NB4 (cell line): ENCODE measurements at places on chromosomes 7 and 10.

- no peak for DNase-seq
These were observed 288.0 kb downstream of the ARL4A start for GRCh38 chr7:12975412-12975811.

GRCh38 chr7:137747359-137748031 is 99.3 kb downstream of the DGKI start:
- DNase-seq: no peak

DNA sequence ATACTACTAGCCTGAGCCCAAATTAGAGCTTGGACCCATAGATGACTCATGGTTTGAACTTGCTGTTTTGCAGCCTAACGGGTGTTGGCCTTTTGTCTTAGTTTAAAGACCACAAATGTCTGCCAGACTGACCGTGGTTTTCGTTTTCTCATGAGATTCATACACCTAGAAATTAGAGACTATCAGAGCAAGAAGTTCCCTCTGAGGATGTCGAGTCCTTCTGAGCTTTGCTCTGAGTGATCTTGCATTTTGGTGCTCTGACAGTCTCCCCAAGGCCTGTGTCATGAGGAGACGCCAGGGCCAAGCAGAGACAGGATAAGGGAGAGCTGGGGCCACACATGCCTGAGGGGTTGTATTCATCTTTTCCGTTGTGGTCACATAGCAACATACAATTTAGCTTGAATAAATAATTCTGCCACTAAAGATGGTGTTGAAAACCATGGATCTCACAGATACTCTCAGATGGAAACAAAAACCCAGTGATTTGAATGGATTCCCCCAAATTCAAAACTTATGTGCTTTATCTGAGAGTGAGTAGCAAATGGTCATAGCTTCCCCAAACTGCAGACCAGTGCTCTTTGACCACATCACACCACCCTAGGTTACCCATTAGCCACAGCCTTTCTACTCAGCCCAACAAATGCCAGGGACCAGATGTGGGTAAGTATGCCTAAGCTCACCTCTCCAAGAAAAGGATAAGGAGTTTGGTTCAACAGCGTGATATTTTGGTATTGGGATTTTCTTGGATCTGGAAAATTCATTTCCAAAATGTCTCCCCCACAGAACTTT is 762.0 kb upstream of the IGFBP3 start:
- DNase-seq: no peak

DNA sequence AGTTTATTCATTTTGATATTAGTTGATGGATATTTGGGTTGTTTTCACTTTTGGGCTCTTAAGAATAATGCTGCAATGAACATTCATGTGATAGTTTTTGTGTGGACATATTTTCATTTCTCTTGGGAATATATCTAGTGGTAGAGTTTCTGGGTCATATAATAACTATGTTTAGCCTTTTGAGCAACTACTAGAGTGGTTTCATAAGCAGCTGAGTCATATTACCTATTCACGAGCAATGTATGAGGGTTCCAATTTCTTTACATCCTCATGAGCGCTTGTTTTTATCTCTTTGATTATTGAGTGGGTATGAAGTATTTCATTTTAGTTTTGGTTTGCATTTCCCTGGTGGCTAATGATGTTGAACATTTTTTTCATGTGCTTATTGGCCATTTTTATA is 182.6 kb downstream of the PON1 start:
- no peak for DNase-seq

DNA sequence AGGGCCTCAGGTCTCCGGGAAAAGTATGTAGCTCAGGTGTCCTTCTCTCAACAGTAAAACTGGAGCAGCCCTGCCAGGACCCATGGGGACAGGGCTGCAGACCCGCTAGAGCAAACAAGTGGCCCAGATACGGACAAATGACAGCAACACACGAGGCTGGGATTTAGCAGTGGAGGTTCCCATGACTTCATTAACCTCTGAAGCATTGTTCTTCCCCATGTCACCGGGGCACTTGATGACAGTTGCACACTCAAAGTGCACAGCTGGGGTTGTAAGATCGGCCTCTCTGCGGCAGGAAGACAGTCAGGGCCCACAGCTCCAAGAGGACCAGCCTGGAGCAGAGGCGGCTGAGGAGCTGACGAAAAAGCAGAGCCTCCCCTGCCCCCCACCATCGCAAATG is 12.5 kb upstream of the PODXL start:
- no peak for DNase-seq

DNA sequence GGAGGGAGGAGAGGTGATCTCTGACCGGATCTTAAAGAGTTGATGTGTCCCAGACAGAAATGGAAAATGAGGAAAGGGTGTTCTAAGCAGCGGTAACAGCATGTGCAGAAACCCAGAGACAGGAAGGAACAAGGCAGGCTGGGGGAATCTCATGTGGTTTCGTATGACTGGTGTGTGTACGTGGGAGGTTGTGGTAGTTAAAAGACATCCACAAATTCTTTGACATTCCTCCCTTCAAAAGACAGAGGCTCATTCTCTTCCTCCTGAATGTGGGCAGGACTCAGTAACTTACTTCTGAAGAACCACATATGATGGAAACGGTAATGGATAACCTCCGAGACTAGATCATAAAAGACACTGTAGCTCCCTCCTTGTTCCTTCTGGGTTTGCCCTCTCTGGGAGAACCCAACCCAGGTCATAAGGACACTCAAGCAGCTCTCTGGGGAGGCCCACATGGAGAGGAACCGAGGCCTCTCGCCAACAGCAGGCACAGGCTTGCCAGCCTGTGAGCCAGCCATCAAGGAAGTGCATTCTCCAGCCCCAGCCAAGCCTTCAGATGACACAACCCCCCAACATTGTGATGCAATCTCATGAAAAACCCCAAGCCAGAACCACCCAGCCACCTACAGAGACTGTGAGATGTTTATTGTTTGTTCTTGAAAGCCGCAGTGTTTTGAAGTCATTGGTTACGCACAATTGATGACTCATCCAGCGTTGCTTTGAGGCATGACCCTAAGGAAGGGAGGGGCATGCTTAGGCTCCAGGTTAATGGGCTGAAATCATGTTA is 116.0 kb downstream of the SLIT1 start:
- DNase-seq: peak; percentile 89

GRCh38 chr10:121741248-121741792 is 143.1 kb upstream of the FGFR2 start:
- DNase-seq: no peak

DNA sequence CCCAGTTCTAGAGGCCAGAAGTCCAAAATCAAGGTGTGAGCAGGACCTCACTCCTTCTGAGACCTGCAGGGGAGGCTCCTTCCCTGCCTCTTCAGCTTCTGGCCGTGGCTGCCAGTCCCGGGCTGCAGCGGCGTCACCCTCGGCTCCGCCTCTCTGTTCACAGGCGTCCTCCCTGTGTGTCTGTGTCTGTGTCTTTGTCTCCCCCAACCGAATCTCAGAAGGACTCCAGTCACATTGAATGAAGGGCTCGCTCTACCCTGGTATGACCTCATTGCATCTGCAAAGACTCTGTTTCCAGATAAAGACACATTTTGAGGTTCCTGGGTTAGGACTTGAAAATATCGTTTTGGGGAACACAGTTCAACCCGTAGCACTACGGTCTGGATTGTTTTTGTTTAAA is 33.1 kb upstream of the GALNT11 start:
- DNase-seq: peak; percentile 77

GRCh38 chr10:118732245-118733165 is 22.3 kb downstream of the CACUL1 start:
- DNase-seq: no peak

DNA sequence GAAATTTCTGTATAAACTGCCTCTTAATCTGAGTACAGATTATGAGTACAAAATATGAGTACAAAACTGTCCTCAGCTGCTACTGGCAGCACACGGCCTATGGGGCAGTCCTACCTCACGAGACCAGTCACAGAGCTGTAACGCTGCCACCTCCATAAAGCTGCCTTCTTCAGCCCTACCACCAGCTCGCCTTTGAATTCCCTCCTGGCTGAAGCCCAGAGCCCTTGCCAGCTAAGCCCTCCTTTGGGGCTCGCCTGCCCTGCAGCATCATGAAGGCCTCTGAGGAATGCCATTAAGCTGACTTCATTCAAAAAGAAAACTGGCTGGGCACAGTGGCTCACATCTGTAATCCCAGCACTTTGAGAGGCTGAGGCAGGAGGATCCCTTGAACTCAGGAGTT is 180.0 kb upstream of the SH2B2 start:
- no peak for DNase-seq

- DNase-seq: peak; percentile 46
These were observed 20.2 kb downstream of the TAS2R16 start for GRCh38 chr7:122975341-122975740.

DNA sequence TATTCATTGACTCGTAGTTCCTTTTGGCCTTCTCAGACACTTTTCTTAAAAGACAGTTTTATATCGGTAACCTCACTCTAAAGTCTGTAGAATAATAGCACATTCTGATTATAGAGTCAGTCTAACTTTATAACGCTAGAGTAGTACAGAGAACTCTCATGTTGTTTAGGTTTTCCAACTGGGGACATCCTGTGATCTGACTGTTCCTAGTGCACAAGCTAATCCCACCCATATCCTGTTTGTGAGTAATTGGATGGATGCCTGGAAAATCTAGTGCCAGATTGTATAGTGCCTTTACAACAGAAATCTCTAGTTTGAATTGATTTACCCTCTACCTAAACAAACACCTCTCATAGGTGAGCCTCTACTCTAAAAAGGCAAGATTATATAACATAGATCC is 107.4 kb downstream of the ZEB1 start:
- DNase-seq: no peak

GRCh38 chr7:123537026-123537642 is 2.7 kb upstream of the IQUB start:
- peak; percentile 35 for DNase-seq

DNA sequence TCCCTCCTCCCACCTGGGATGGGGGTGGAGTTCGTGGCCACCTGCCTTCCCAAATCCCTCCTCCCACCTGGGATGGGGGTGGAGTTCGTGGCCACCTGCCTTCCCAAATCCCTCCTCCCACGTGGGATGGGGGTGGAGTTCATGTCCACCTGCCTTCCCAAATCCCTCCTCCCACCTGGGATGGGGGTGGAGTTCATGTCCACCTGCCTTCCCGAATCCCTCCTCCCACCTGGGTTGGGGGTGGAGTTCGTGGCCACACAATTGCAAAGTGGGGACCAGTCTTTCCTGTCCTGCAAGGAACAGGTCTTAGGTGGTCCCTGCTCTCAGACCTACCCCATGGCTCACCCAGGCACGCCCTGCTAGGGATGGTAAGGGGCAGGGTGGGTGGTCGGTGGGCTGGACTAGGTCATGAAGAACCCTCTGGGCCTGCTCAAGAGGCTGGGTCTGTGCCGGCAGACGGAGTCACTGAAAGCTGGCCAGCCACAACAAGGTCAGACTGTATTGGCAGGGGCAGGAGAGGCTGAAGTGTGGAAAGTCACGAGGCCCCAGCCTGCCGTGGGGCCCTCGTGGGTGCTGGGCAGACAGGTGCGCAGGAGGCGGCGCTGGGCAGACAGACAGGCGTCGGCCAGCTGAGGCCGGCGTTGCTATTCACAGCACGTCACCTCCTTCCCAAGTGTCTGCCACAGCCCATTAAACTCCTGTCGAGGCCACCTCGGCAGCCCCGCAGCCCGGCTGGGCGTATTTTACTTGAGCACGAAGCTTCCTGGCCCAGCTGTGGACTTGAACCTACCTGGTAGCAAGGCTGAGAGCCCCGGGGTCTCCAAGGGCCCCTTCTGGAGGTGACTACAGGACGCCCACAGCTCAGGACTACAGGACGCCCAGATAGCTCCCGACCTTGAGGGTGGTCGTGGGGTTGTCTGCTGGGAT is 4.1 kb downstream of the KNDC1 start:
- DNase-seq: no peak

GRCh38 chr10:121270906-121271305 is 327.3 kb downstream of the FGFR2 start:
- DNase-seq: no peak

GRCh38 chr10:1255118-1255517 is 198.9 kb downstream of the WDR37 start:
- peak; percentile 8 for DNase-seq

DNA sequence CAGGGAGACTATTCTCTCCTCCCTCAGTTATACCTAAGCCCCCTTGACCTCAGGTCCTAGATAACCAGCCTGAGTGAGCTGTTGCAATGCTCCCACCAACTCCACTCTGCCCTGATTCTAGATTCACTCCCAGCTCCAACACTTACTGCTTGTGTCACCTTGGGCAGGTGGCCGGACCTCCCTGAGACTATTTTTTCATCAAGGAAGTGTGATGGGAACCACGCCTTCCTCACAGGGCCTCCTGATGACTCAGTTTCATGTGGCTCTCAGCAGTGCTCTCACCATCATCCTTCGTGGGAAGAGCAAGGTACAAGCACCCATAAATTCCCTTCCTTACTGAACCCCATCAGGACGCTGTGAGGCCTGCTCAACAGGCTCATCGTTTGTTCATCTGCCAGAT is 925.8 kb upstream of the ZNF722 start:
- DNase-seq: no peak

DNA sequence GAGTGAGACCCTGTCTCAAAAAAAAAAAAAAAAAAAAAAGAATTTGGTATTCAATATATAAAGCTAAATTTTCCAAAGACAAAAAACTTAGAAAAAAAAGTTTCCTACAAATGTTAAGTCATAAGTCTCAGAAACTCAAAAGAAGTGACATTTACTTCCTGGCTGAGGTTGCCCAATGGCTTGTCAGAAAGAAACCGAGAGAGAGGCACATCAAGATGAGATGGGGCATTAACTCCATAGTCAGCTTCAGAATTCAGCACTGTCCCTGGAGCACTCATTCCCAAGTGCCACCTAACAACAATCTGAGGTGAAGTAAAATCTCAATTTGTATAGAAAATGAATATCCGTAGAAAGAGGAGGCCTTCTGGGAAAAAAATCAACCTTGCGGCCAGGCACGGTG is 6.8 kb upstream of the SPOCK2 start:
- no peak for DNase-seq

GRCh38 chr7:155806096-155806871 is 6.0 kb downstream of the SHH start:
- DNase-seq: no peak

- DNase-seq: peak; percentile 4
These were observed 52.3 kb downstream of the SHTN1 start for GRCh38 chr10:116952729-116953128.

DNA sequence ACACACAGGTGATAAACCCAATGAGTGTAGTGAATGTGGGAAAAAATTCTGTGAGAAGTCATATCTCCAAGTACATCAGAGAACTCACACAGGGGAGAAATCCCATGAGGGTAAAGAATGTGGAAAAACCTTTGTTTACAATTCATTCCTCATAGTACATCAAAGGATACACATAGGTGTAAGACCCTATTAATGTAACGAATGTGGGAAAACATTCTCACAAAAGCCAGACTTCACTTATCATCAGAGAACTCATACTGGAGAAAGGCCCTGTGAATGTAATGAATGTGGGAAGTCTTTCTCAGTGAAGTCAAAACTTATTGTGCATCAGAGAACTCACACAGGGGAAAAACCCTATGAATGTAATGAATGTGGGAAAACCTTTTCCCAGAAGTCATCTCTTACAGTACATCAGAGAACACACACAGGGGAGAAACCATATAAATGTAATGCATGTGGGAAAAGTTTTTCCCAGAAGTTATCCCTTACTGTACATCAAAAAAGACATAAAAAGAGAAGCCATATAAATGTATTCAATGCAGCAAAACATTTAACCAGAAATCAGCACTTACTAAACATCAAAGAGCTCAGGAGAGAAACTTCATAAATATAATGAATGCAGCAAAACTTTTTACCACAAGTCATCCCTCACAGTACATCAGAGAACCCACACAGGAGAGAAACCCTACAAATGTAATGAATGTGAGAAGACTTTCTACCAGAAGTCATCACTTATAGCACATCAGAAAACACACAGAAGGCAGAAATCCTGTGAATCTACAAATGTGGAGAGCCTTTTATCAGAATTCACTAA is 49.8 kb downstream of the ZNF239 start:
- DNase-seq: no peak

GRCh38 chr10:45453639-45454255 is 79.7 kb downstream of the ALOX5 start:
- DNase-seq: no peak
